ENCODE measurements at places on chromosomes 7 and 10. TPM values are rescaled to one million over a fixed set of nuclear protein-coding genes. Genes with fewer than 3 reads are reported as not detected.

DNA sequence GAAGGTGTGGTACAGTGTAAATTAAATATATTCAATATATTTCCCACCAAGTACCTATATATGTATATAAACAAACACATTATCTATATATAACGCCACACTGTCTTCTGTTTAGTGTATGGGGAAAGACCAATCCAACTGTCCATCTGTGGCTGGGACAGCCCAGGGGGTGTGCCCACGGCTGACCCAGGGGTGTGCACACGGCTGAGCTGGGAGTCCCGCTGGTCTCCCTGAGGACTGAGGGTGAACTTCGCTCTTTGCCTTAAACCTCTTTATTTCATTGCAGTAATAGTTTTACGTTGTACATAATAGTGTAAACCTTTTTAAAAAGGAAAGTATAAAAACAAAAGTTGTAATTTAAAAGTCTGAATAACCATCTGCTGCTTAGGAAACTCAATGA is 6.3 kb downstream of the EN2 start:
- DNase-seq: no peak

- DNase-seq: no peak
Observed at GRCh38 chr7:148245381-148245780, 345.2 kb upstream of the C7orf33 start.

- no peak for DNase-seq
Observed at GRCh38 chr10:17053513-17053912, 76.1 kb downstream of the CUBN start.

- no peak for DNase-seq
Observed at GRCh38 chr10:85791818-85792532, 574.6 kb downstream of the GRID1 start.

DNA sequence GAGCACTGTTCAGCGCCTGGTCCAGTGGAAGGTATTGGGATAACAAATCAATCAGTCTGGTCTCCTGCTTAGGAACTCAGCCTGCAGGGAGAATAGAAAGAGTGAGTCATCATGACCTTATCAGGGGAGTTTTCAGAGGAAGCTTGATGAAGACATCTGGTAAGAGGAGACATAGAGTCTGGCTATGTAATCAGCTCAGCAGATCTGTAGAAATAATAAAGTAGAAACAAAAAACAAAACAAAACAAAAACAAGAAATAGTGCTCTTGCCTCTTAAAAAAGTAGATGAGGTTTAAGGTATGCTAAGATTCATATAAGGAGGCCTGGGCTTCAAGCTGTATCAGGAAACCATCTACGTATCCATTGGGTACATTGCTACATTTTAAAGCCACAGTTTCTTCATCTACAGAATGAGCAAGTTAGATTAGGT is 14.4 kb downstream of the TAS2R41 start:
- no peak for DNase-seq

GRCh38 chr7:13276977-13277376 is 589.5 kb downstream of the ARL4A start:
- DNase-seq: no peak

DNA sequence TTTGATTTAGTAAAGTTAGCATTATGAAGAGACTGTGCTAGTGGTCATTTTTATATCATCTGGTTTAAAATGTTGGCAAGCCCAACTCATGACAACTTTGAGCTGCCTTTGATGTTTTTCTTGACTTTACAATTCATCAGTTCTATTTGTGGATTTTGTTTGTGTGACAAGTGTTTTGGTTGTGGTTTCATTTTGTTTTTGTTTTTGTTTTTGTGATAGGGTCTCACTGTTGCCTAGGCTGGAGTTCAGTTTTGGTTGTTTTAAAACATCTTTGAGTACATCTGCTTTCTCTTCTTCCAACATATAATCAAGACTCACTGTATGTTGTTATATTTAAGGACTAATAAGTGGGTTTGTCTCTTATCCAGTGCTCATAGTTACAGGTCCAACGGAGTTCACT is 17.6 kb upstream of the SFR1 start:
- DNase-seq: no peak

GRCh38 chr7:32381024-32381601 is 109.1 kb downstream of the LSM5 start:
- DNase-seq: no peak

DNA sequence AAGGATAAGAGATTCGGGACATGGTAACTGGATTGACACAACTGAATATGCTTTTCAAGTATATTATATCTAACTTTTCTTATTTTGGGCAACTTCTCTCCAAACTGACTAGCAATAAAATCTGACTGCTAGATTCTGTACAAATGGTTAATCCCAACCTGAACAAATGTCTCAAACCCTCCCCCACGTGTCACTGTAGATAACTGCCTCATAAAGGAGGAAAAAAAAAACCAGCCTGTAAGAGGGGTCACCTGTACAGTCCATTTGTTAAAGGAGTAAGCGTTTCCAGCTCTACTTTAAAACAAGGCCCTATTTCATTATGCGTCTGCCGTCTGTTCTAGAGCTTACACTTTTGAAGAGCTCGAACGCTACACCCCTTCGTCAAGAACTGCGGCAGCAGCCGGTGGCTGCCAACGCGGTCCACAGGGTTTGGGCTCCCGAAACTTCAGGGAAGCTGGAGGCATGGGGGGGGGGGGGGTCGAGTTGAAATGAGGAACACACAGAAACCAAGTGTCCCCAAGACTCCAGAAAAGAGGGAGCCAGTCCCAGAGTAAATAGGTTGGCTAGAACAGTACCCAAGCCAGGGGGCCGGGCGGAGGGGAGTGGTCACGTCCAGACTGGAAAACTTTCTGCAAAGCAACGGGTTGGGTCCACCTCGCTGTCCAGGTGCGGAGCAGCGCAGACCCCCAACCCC is 492 bp downstream of the COG5 start:
- DNase-seq: no peak

DNA sequence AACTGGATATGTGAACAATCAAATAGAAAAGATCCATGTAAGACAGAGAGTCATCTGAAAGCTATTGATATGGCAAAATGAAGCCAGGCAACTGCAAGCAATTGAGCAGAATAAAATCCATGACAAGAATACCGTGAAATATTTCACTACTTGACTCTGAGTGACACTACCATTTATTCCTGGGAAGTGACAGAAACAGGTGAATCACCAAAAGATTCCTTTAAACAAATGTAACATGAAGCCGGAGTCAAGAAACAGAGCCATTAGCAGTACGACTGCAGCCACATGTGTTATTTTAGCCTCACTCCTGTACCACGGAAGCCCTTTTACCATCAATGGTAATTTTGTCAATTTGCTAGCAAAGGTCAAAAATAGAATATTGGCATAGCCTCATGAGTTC is 197.7 kb upstream of the POT1 start:
- DNase-seq: no peak

DNA sequence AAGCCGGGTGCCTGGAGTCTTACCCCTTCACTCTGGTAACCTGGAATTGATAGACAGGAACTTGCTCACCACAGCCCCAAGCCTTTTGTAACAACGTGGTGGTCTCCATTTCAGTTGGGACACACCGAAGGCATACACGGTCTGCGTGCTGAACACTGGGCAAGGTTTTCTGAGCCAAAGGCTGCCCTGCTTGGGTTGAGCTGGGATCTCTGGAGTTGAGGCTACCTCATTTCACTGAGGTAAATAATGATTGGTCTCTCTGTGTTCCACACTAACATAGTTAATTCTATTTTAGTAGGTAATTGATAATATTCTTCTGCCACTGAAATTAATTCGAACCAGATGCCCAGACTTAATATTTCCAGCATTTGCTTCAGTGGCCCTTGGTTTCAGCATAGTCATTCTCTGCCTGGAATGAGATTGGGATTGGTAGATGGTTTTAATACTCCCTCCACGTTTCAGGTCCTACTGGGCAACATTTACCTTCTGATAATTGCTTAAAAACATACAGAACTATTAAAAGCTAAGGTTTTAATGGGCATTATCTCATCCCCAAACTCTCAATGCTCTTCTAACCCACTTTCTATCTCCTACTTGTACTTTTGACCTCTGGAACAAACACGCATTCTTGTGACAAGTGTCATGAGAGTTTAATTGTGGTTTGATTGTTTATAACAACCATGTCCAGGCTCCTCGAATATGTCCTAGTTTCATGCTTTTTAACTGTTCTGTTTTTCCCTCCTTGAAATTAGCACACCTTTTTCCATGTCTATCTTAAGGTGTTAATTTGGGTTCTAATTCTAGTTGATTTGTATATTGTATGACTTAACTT is 202.3 kb upstream of the KLF6 start:
- no peak for DNase-seq

GRCh38 chr10:80394358-80394916 is 13.9 kb upstream of the PRXL2A start:
- no peak for DNase-seq

DNA sequence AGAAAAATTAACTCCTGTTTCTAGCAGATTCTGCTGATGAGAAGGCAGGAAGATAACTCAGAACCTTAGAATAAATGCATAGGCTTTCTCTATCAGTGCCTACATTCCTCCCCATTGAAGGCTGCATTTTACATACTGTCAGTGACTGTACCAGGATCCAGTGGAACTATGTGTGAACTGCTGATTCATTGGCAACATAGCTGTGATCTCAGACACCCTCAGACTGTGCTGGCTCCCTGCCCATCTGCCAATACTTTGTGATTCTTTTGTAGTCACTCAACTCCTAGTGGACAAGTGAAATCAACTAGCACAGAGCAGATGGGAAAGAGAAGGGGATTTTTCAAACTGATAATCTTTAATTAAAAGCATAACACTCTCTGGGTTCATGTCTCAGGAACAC is 375.8 kb downstream of the MDFIC start:
- DNase-seq: no peak

DNA sequence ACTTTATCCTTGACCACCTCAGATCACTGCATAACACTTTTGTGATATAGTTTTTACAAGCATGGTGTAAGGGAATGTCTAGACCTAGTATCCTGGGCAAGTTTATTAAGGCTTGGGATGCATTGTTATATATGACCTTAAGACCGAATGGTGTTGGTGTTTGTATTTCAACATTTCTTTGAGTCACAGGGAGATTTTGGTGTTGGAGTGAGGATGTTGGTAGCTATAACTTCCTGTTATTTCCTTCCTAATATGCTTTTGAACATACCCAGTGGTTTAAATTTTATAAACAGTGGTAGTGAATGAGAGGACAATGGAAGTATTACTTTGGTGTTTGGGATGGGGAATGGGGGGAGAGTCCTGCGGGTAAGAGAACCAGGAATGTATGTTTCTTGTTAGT is 2.6 kb downstream of the EXOC4 start:
- DNase-seq: no peak

DNA sequence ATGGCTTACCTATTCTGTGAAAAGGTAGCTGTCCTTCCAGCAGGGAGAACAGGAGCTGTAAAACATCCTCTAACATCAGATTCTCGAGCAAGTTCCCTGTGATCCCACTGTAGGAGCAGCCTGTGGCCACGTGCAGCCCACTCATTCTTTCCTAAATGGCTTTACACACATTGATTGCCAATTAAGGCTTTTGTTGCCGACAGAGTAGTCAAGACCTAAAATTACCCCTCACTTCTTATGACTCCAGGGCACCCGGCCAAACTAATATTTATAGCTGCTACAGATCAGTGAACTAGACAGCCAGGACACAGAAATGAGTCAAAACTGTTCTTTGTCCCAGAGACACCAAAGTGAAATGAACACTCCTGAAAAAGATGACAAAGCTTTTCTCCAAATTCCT is 832.1 kb downstream of the SORCS3 start:
- no peak for DNase-seq

DNA sequence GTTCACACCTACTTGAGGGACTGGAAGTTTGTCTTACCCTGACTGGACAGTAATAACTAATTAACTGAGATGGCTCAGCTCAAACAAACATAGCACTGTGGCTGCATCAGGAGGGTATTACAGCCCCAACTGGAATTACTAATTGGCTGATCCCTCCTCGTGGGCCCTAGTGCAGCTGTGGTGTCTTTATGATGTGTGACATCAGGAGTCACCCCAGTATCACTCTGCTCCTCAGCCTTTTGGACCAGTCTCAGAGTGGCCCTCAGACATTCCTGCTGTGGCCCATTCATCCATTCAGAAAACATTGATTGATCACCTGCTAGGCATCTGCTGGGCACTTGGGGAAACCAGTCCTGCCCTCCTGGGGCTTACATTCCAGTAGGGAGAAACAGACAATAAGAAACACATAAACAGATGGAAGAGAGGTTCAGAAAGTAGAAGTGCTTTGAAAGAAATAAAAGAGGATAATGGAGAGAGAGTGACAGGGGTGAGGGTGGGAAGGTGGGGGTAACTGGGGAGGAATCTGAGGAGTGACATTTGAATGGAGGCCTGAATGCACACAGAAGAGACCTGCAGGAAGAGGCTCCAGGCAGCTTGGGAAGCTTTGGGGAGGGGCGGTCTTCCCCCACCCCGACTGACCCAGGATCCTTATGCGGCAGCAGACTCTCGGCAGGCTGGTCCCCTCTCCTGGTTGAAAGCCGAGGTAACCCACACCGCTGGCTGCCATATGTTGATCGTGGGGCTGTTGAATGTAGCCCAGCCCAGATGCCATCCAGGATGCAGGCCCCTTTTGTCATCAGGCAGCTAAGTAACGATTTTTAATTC is 113.1 kb downstream of the C10orf105 start:
- DNase-seq: no peak

DNA sequence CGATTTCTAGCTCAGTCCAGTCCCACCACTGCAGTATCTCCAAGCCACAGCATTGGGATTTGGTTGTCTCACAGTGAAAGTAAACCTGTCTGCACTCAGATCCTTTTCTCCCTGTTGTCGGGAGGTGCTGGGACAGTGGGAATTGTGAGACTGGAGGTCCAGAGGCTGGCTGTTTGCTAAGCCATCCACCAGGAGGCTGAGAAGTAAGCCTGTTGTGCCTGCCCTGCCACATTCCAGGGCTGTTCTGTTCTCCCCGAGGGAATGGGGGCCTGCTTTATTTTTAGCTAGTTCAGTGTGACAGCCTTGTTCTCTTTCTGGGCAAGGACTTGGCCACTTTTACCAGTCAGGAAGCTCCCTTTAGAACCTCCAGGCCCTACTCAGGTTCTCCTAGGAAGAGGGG is 54.9 kb downstream of the HK1 start:
- no peak for DNase-seq

GRCh38 chr10:21985541-21985940 is 18.0 kb downstream of the DNAJC1 start:
- DNase-seq: no peak

GRCh38 chr10:60187691-60188090 is 202.0 kb downstream of the ANK3 start:
- no peak for DNase-seq

GRCh38 chr10:59708816-59709394 is 745 bp downstream of the SLC16A9 start:
- peak; percentile 25 for DNase-seq

DNA sequence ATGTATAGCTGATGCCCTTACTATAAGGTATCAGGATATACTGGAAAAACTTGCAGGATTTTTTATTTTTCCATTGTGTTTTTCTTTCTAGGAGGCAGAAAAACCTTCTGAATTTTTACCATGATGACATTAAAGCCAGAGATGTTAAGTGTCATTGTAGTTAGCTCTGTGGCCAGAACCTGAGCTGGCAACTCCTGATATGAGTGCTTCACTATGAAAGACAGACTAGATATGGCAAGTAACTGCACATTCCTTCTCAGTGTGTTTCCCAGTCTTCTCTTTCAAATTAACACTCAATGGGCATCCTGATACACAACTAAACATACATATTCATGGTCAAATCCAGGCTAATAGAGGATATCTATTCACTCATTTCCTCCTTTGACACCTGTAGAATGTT is 166.2 kb downstream of the CTTNBP2 start:
- no peak for DNase-seq

GRCh38 chr7:158454631-158455030 is 133.0 kb downstream of the PTPRN2 start:
- no peak for DNase-seq

The CTNNA3 gene
- 0.19 TPM for total RNA-seq

The MTG1 gene
- total RNA-seq: 35.0 TPM

The PON1 gene
- total RNA-seq: 281 TPM

The TDRD1 gene
- 0.06 TPM for total RNA-seq

The GPR158 gene
- total RNA-seq: 0.14 TPM

The GNA12 gene
- total RNA-seq: 10.3 TPM

The GRID2IP gene
- total RNA-seq: not detected

Data from right lobe of liver (tissue), 6 donors.